Activated naive CD8-positive, alpha-beta T cell treated with anti-CD3 and anti-CD28 coated beads for 36 hours (primary cell): ENCODE measurements at places on chromosomes 5 and 9. TPM values are rescaled to one million over a fixed set of nuclear protein-coding genes. Genes with fewer than 3 reads are reported as not detected.

ADAMTS6 gene
- 1.6 TPM for total RNA-seq

FAM169A gene
- 12.0 TPM for total RNA-seq

- H3K4me3 ChIP-seq: no peak overlapping the region
- peaks cover 3% of the 10 kb centered on the region for H3K27me3 ChIP-seq
- no peaks in the 10 kb centered on the region for H3K36me3 ChIP-seq
- DNase-seq: no peak
Observed at GRCh38 chr9:107693625-107694326, 204.2 kb upstream of the KLF4 start.

GRCh38 chr9:121658166-121658565, 6.7 kb downstream of the DAB2IP start:
- H3K27me3 ChIP-seq: peaks cover 39% of the 10 kb centered on the region
- H3K27ac ChIP-seq: no peak overlapping the region
- DNase-seq: no peak

- no peak overlapping the region for H3K27ac ChIP-seq
- DNase-seq: no peak
- H3K36me3 ChIP-seq: peaks cover 4% of the 10 kb centered on the region
- H3K4me1 ChIP-seq: no peaks in the 10 kb centered on the region
Observed at GRCh38 chr9:79952401-79952800, 380.6 kb downstream of the TLE4 start.

GRCh38 chr9:89844535-89844934, 239.7 kb downstream of the GADD45G start:
- H3K36me3 ChIP-seq: no peaks in the 10 kb centered on the region
- no peak overlapping the region for H3K27ac ChIP-seq
- H3K4me1 ChIP-seq: no peaks in the 10 kb centered on the region
- no peak for DNase-seq
- H3K4me3 ChIP-seq: no peak overlapping the region

DNA sequence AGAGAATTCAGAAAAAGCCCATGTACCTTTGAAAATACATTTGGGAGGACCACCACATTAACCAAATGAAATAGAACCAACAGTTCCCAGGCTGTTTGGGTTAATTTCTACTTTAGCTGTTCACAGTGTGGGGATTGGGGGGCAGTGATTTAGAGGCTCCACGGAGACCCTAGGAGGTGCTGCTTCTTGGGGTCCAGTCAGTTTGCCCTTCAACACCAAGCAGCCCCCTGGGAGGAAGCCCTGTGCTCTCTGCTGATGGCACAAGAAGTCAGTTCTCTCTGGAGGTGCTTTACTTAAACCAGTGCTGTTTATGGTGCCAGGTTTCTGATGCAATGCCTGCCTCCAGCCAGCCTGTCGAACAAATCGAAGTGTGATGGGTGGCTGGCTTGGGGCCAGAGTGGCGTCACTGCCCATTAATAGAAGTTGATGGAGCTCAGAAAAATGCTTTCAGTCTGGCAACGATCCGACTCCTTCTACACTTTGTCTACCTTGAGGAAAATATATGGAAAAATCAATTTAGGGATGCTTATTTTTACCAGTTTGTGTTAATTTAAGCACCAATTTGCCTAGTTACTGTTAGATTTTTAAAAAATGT, 134.0 kb downstream of the SNX18 start:
- no peak overlapping the region for H3K4me3 ChIP-seq
- DNase-seq: no peak
- no peaks in the 10 kb centered on the region for H3K27me3 ChIP-seq
- no peaks in the 10 kb centered on the region for H3K36me3 ChIP-seq

GRCh38 chr5:154940375-154940771, 500 bp upstream of the MRPL22 start:
- DNase-seq: no peak
- H3K4me1 ChIP-seq: peaks cover 38% of the 10 kb centered on the region
- peak overlapping the region; percentile 98 for H3K4me3 ChIP-seq
- H3K27me3 ChIP-seq: no peaks in the 10 kb centered on the region
- peaks cover 12% of the 10 kb centered on the region for H3K36me3 ChIP-seq
